Suppressor macrophage (primary cell): ENCODE measurements at places on chromosomes 7 and 10.
A peak's percentile ranks its signal among the peaks of the same experiment; 100 is the strongest.

DNA sequence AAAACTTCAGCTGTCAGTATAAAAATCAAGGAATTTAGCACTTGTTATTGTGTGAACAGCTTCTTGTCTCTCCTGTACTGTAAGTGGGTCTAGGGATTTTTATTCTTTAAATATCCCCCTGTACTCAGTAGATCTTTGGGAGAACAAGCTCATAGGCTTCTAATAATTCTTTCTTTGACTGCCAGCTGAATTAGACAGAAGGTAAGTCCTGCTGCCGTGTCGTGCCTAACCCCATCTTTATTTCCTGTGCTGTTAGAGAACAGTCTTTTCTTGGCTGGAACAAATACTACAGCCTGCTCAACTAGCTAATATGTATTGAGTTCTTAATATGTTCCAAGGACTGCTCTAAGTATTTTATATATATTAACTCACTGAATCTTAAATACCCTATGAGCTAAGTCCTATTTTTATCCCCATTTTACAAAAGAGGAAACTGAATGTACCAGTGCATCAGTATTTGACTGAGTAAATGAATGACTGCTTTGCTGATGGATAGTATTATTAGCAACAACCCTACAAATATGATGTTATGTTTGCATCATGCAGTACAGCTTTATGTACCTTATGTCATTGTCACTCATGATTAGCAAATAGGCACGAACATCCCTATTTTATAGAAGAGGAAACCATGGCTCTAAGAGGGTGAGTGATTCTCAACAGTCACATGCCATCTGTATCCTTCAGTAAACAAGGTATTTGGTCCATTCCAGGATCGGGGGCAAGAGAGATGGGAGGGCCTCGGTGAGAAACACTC lies 5.5 kb upstream of the DUSP5 start:
- peak; percentile 60 for DNase-seq

DNA sequence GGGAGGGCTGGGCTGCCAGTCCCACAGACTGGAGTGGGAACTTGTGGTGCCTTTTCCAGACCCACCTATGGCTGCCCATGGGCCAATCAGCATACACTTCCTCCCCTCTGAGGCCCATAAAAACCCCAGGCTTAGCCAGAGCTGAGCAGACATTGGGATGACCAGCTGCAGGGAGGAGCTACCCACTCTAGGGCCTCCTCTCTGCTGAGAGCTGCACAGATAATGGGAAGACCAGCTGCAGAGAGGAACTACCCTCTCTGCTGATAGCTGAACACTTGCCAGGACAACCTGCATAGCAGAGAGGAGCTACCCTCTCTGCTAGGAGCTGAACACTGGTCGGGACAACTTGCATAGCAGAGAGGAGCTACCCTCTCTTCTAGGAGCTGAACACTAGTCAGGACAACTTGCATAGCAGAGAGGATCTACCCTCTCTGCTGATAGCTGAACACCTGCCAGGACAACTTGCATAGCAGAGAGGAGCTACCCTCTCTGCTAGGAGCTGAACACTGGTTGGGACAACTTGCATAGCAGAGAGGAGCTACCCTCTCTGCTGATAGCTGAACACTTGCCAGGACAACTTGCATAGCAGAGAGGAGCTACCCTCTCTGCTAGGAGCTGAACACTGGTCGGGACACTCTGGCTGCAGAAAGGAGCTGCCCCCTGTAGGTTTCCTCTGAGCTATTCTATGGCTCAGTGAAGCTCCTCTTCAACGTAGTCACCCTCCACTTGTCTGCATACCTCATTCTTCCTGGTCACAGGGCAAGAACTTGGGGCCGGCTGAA lies 88.3 kb upstream of the CACUL1 start:
- peak; percentile 9 for DNase-seq

GRCh38 chr7:107076781-107077698 lies 32.5 kb downstream of the PRKAR2B start:
- DNase-seq = peak; percentile 44

- peak; percentile 49 for DNase-seq
Observed at GRCh38 chr10:93701866-93702209, 554 bp downstream of the FRA10AC1 start.

DNA sequence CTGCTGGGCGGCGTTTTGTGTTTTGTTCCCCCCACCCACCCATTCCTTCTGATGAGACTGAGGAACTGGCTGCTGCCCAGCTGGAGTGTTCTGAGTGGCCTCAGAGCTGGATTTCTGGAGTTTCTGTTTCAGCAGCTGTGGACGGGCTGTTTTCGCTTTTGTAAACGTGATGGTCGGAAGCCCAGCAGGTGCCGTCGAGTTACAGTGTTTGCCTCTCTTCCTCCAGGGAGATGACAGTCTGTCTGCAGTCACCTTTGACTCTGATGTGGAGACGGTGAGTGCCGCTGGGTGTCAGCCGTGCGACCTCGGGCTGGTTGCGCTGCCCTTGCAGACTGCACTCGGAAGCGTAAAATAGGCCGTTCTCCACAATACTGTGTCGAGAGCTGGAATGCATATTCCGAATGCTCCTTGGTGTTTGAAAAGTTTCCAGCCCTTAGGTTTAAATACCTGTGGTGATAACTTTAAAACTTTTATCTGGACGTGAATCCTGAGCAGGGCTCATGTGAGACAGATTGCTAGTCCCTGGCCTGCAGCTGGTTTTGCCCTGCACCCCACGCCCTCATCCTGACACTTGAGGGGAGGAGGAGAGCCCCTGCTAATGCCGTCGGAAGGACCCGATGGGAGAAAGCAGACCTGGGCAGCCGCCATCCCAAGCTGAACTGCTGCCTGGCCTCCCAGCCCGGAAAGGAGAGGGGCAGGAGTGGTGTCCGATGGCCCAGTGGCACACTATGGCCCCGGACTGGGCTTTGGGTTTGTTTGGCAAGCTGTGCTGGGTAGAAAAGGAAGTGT lies 8.3 kb downstream of the IQCE start:
- DNase-seq = no peak

- no peak for DNase-seq
Observed at GRCh38 chr7:54615537-54615936, 73.4 kb downstream of the VSTM2A start.

- DNase-seq = no peak
Observed at GRCh38 chr7:50425318-50425717, 24.8 kb downstream of the FIGNL1 start.

DNA sequence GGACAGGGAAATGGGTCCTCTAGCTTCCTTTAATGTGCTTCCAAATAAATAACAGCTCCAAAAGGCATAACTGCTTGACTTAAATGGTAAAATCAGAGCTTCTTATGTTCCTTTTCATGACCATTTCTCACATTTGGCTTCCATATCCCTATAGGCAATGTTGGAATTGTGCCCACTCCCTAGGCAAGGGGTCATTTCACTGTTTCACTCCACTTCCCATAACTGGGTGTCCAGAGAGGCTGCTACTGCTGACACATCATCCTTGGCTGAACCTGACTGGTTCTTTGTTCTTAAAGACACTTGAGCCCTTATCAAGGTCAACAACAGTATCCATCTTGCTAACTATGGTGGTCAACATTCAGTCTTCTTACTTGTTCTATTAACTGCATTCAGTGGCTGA lies 37.1 kb downstream of the PRTFDC1 start:
- peak; percentile 49 for DNase-seq

GRCh38 chr10:52348037-52348564 lies 34.0 kb downstream of the DKK1 start:
- DNase-seq = peak; percentile 2

- DNase-seq = no peak
Observed at GRCh38 chr7:71770269-71770907, 638.4 kb downstream of the GALNT17 start.

DNA sequence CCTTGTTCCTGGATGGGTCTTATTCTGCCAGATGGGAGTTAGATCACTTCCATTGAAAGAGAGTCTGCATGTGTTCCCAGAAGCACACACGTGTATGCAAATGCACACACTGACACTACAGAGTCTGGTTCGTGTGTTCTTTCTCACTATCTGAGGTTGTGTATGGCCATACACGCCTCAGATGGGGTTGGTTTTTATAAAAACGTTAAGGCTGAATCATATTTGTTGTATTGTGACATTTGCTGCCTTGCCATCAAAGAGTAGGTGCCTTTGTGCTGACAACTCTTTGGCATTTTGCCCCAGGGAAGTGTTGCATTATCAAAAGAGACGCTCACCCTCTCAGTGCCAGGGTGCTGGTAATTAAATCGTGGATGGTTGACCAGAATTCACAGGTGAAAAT lies 37.7 kb upstream of the HDAC9 start:
- DNase-seq = peak; percentile 43

DNA sequence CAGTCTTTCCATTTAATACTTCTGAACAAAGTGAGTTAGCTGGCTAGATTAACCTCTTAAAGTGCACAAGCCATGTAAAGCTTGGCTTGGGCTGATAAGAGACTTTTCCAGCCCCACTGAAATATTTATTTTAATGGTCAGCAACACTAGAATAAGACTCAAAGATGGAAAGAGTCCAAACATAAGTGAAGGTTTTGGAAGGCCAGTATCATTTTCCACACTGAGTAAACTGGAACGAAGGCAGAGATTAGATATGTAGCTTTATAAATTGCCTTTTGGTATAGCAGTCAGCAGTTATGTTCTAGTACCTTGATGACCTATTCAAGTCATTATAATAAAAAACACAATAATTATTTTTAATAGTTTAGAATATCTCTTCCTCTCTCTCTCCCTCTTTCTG lies 102.2 kb downstream of the HDAC9 start:
- DNase-seq = no peak

DNA sequence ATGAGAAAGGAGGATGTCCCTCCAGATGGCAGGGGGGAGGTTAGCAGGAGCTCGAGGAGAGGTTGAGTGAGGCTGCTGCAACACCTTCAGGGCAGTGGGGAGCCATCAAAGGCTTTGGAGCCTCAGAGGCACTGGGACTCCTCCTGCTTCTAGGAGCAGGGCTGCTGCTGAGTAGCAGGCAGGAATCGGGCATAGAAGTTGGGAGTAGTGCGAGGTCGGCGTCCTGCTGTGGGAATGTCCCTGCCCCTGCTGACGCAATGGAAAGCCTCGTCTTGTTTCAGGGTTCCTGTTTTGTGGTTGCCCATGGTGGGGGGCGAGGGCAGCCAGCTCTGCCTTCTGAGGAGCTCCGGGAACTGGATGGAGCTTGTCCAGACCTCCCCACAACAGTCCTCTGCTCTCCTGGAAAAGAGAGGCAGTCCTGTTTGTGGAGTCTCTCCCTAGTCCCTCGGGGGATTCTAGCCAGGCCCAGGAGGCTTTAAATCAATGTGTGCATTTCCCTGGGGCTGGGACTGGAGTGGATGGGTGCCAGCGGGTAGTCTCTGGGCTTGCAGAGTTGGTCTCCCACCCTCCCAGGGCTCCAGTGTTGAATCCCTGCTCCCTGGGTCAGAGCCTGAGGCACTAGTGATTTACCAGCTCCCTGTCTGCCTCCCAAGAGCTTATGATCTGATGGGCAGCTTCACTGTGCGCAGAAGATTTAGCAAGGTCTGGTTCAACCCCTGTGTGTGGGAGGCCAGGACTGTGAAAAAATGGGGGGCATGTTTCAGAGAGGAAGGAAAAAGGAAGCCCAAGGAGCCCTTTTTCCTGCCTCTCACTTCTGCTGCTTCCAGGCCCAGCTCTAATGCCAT lies 98.7 kb upstream of the PPIF start:
- DNase-seq = peak; percentile 92

DNA sequence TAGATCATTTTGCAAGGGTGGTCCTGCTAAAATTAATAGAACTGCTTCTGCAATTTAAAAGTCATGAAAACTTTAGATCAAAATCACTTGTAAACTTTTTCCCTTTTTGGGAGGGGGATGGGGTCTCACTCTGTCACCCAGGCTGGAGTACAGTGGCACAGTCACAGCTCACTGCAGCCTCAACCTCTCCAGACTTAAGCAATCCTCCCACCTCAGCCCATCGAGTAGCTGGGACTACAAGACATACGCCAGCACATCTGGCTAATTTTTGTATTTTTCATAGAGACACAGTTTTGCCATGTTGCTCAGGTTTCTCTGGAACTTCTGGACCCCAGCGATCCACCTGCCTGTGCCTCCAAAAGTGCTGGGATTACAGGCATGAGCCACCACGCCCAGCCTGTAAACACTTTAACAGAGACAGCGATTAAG lies 79.7 kb downstream of the LRRC17 start:
- DNase-seq = no peak

DNA sequence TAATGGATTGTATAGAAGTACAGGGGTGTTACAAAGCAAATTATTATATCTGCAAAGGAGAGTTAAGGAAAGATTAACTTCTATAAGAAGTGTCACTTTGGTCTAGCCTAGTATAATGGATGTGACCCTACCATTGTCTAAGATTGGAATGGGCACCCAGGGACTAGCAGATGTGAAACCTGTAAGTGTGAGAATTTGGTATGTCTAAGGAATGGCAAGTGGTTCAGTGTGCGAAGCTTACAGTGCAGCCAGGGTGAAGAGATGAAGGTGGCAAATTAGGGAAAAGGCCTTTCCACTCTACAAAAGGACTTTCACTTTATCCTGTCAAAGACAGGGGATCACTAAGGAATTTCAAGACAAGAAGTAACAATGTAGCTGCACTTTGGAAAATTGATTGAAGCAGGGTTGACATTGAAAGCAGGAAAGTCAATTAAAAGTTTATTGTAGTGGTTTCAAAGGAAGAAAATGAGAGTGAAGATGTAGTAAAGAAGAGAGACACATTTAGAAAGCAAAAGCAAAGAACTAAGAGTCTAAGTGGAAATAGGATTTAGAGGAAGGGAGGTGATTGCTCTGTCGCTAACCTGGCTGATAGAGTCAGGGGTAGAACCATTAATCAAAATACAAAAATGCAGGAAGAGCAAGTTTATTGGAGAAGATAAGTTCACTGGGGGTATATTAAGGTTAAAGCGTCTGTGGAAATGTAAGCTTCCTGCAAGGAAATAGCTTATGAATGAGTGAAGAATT lies 47.4 kb downstream of the KCND2 start:
- no peak for DNase-seq

DNA sequence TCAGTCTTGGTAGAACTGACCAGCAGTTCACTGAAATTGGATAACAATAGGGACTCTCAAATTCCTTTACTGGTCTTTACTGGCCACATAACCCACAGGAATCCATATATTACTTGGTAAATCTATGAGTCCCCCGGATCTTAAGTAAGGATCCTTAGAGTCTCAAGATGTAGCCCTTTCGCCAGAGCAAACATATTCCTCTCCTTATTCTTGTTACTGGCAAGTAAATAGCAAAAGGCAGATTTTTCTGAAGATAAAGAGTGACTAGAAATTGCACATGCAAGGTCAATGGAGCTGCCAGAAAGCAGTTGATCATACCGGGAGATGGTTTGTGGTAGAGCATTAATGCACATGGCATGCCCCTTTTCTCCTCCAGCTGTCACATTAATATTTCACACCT lies 283.0 kb downstream of the HDAC9 start:
- no peak for DNase-seq

- no peak for DNase-seq
Observed at GRCh38 chr10:3222068-3222467, 49.5 kb upstream of the PITRM1 start.

DNA sequence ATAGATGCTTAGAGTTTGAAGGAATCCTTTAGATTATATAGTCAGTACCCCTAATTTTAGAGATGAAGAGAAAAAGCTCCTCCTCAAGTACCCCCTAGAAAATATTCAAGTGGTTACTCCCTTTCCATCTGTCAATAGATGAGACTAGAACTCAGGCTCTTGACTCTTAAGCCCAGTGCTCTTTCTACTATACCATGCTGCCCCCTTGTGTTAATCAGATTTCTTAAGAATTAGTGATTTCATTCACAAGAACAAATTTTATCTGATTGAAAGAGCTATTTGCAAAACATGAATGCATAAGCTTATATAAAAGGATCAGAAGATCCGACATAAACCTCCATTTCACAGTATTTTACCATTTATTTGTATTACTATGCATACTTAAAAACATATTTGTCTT lies 179.3 kb downstream of the TFEC start:
- DNase-seq = peak; percentile 58

GRCh38 chr10:97810446-97810845 lies 38.6 kb upstream of the SFRP5 start:
- peak; percentile 14 for DNase-seq
